ENCODE measurements at places on chromosomes 6 and 20. TPM values are rescaled to one million over a fixed set of nuclear protein-coding genes. Genes with fewer than 3 reads are reported as not detected.

DNA sequence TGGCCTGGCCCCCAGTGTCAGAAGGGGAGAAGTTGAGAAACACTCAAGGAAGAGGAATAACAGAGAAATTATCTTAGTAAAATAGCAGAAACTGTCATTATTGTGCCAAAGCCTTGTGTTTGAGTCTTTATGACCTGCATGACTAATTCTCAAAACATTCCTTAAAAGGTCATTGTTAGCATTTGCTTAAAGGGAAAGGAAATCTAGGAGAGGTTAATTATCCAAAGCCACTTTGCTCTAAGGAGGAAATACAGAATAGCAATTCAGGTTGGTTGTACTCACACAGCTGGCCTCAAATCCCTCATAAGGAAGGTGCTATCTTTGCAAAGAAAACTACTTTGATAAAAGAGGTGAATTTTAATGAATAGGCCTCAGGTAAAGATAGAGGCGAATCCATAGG lies 516.7 kb downstream of the CBLN4 start:
- DNase-seq = no peak

DNA sequence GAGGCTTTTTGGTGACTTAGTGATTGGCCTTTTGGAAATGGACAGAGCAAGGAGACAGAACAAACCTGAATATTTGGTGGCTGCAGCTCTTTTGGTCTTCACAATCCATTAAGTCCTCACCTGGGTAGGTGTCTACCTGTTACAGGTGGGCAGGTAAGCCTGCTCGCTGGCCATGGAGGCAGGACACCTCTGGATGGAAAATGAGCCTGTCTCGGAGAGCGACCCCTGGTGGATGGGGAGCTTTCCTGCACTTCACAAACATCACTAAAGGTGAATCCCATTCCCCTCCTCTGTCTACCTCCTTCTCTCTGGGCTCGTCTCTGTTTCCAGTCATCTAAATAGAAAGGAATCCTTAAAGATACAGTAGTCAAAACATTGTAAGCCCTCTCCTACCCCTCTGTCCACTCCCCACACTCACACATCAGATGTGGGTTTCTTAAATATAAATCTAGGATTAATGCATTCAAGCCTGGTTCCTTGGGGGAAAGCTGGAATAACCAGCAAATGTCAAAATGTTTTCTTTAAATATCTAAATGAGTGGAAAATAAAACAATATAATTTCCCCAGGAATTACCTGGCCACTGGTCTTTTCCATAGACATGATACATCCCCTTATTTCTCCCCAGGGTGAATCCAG lies 304.9 kb downstream of the CDH26 start:
- no peak for DNase-seq

- no peak for DNase-seq
Observed at GRCh38 chr6:118869350-118869749, 24.6 kb upstream of the ASF1A start.

GRCh38 chr20:10505827-10506226 lies 70.7 kb downstream of the SLX4IP start:
- no peak for DNase-seq

DNA sequence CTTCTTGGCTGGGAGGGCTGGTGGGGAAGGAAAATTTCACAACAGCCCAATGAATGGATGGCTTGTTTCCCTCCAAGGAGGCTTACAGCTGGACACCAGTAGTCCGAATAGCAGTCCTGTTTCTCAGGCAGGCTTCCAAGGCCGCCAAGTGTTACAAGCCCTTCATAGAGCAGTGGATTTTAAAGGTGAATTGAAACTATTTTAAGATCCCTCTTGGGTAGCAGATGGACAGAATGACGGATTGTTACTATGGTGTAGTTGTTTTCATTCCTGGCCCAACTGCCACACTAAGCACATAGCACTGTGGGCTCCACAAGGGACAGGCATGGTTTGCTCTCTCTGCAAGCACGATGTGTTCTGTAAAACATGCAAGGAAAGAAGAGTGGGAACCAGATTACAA lies 203.3 kb upstream of the TAB2 start:
- no peak for DNase-seq

DNA sequence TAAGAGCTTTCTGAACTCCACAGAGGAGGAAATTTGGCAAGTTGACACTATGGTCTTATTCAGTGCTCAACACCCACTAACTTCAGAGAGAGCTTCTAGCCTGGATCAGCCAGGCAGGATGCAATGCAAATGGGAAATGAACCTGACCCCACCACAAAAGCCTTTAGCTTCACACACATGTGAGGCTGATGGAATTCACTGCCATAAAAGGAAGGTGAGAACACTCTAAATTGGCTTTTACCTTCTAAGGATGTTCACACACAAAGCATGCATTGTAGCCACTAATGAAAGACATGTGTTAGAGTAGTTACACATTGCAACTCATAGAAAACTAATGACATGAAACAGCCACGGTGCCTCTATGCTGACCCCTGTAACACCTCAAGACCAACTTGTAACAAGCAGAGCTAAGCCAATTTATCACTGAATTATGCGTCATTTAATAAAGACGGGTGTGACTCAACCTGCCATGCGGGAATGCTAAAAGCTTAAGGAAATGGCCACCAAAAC lies 262.1 kb downstream of the HACE1 start:
- DNase-seq = no peak

DNA sequence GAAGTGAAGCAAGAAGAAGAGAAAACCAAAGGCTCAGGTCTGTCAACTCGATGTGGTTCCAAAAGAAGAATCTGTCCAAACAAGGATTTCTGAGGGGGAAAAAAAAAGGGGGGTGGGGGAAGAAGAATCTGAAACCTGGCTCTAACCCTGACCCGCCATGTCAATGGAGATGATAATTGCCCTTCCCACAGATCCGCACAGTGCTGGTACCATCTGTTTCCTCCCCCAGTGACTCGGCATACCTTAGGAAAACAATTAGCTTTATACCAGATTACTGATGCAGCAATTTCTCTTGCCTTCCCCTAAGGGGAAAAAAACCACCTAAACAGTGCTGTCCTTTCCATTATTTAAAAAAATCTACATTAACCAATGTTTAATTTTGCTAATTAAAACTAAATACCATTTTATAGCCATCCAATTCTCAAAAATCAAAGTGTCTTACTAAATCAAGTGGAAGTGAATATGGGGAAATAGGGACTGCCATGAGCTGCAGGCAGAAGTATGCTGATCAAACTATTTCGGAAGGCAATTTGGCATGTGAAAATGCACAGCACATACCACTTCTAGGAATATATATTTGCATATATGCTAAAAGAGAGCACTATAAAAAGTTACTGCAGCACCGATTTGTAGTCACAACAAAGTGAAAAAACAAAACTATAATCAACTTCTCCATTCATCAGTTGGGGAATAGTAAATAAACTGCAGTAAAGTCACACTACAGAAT lies 46.8 kb downstream of the MAP7 start:
- no peak for DNase-seq

- DNase-seq = no peak
Observed at GRCh38 chr20:61666471-61666832, 399.2 kb downstream of the TAF4 start.

DNA sequence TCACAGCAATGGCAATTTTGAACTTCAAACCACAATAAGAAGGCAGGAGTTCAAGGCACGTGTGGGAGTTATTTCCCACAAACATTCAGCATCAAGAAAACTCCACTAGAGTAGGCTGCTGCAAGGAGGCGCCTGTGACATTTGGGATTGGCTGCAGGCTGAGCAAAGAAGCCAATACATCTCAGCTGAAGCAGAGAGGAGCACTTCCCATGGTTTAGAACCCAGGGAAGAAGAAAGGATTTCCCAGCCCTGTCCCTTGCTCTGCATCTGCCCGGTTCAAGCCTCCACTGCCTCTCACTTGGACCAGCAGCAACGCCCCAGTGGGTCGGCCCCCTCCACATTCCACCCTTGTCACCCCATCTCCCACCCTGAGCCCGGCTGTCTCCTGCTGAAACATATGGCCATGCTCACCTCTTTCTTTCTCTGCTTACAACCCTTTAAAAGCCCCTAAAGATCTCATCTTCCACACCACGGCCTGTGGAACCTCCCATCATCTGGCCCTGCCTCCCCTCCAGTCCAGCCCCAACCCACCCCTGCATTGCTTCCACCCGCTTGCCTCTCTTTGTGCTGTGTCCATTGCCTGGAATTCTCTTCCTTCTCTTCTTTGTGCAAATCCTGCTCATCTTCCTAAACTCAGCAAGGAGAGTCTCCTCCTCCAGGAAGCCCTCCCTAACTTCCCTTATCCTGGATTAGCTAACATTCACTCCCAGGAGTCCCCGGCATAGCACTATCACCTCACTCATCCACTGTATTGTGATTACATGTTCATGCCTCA lies 128.3 kb downstream of the ANKRD60 start:
- no peak for DNase-seq

- DNase-seq = no peak
Observed at GRCh38 chr20:15561070-15561569, 1012.1 kb downstream of the KIF16B start.

GRCh38 chr6:135085700-135086413 lies 31.2 kb upstream of the HBS1L start:
- DNase-seq = no peak

GRCh38 chr20:34892671-34893070 lies 16.3 kb downstream of the ACSS2 start:
- DNase-seq = no peak

- no peak for DNase-seq
Observed at GRCh38 chr6:158487495-158487894, 72.4 kb upstream of the TMEM181 start.

DNA sequence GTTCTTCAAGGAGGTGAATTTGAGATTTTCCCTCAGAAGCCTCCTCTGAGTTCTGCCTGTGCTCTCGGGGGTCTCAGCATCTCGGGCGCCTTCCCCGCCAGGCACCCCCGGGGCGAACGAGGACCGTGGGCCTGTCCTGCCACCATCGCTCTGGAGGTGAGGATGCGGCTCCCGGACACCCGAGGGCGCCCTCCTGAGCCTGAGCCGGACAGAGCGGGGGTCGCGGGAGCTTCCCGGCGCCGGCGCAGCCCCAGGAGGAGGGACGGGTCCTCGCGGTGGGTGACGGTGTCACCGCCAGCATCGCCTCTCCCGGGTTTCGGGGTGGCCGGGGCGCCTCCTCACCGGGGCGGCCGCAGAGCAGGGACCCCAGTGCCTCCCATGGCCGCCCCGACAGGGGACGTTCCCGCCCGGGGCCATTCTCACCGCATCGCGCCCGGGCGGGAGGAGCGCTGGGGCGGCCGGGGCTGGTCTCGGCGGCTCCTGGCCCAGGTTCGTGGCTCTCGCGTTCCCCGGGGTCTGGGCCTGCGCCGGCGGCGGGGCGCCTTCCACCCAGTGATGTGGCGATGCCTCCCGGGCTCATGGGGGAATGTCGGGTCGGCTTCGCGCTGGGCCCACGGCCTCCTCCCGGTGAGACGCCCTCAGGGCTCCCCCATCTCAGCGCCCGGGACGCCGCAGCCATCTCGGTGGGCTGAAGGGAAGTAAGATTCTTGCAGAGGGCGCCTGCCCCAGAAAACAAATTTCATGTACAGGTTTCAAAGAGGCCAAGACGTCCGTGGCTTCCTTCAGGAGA lies 210.5 kb downstream of the ERMARD start:
- no peak for DNase-seq

NRSN1 gene
- not detected for total RNA-seq

SLC35F1 gene
- total RNA-seq = under 0.01 TPM

LY86 gene
- not detected for total RNA-seq

CDH26 gene
- total RNA-seq = 1.1 TPM

CTAGE9 gene
- not detected for total RNA-seq

BEND6 gene
- total RNA-seq = under 0.01 TPM

BFSP1 gene
- 2.0 TPM for total RNA-seq

PRDM1 gene
- 1.5 TPM for total RNA-seq

C6orf58 gene
- 0.26 TPM for total RNA-seq

GFRAL gene
- not detected for total RNA-seq

ASIP gene
- not detected for total RNA-seq

Measured in dermis microvascular lymphatic vessel endothelial cell (primary cell).